ENCODE measurements at places on chromosomes 7 and 10.
A peak's percentile ranks its signal among the peaks of the same experiment; 100 is the strongest.

- no peak for DNase-seq
These were observed 214.2 kb upstream of the ADO start for GRCh38 chr10:62590306-62590705.

DNA sequence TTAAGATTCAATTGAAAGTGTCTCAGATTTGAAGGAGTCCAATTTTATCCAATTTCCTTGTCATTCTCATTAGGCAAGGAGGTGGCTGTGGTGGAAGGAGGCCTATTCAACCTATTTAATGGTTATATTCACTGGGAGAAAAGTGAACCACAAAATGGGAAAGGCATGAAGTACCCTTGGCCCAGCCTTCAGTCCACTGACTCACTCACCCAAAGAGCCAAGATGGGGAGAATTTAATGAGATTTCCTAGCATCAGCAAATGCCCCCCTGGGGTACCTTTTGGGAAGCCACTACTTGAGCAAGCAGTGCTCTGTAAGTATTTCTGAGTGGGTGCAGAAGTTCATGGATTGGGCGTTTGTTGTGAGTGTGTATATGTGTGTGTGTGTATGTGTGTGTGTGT is 144.1 kb downstream of the NRP1 start:
- DNase-seq = no peak

GRCh38 chr10:119283818-119284217 is 76.4 kb downstream of the GRK5 start:
- no peak for DNase-seq

GRCh38 chr7:101956130-101956529 is 138.7 kb downstream of the CUX1 start:
- DNase-seq = no peak

DNA sequence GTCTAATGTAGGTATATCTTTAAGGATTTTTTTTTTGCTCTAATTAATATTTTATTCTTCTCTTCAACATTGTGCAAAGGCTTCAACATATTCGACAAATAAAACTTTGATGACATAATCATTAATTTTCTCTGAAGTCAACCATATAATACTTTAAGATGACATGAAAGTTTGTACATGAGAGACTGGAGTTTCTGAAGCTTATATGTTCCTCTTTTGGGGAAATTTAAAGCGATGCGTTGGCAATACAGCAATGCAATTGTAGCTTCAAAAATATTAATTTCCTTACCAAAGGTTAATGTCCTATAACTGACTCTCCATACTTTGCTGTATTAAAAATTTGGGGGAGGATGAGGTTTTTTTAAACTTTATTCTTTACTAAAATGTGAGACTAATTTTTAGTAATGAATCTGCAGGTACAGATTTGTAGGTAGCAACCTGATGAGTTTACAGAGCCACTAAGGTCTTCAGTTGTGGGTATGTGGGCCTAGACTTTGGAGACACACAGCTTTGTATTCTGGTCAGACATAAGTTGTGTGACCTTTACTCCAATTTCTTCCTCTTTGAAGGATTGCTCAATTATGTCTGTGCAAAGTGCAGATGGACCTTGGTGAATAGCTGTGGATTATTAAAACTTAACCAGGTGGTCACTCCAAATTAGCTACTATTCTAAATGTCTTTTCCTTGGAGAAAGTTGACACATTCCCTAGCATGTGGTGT is 18.0 kb upstream of the LIPA start:
- DNase-seq = no peak

DNA sequence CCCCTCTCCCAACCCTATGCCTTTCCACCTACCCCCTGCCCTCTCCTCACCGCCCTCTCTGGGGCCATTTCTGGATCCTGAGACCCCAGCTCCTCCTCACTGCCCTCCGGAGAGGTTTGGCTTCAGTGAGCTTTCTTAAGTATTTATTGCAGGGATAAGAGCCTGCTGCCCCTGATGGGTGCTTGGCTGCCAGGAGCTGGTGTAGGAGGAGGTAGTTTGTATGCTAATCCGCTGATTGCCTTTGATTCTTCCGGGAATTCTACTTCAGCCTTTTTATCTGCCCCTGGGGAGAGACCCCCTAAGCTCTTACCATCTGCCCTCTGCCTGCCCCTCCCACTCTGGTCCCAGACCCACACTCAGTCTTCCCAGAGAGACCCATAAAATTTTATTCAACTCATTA is 263.5 kb upstream of the PODXL start:
- no peak for DNase-seq

DNA sequence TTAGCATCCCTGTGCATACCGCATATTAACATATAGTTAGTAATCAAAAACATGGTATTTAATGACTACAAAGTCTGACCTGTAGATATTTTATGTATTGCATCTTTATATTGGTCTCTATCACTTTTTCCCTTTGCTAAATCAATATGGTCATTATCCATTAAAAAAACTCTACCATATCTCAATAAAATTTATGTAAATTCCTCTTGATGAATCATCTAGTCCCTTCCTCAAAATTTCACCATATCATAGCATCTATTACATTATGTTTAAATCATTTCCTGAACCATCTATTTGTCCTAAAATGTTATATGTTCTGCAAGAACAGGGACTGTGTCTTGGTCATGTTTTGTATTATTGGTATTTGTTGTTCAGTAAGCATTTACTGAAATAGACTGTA is 7.7 kb upstream of the ING3 start:
- no peak for DNase-seq

- no peak for DNase-seq
These were observed 6.5 kb upstream of the NANOS1 start for GRCh38 chr10:119022846-119023552.

GRCh38 chr10:78401624-78402367 is 368.1 kb downstream of the RPS24 start:
- no peak for DNase-seq

DNA sequence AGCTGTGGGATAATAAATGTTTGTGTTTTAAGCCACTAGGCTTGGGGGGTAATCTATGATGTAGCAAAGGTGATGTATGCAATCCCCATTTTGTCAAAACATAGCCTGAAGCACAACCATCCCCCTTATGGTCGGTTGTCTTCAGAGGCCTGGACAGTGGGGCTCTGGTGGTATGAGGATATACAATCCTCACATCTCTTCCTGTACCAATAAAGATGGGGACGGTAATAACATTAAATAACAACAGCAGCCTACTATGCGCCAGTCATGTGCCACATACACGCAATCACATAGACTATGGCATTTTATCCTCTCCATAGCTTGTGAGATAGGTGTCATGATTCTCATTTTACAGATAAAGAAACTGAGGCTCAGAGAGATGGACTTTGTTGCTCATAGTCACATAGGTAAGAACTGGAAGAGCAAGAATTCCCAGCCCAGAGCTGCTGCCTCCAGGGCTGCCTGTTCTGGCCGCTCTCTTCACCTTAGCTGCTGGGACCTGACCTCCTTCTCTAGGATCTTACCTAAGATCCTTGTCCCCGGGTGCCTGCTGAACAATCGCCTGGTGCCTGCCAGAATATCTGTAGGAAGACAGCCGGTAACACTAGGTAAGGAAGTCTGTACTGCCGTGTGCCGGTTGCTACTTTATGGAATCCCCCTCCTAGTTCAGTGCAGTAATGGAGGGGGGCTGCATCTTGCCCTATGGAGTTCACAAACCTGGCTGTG is 108.6 kb downstream of the ARHGAP22 start:
- DNase-seq = no peak

DNA sequence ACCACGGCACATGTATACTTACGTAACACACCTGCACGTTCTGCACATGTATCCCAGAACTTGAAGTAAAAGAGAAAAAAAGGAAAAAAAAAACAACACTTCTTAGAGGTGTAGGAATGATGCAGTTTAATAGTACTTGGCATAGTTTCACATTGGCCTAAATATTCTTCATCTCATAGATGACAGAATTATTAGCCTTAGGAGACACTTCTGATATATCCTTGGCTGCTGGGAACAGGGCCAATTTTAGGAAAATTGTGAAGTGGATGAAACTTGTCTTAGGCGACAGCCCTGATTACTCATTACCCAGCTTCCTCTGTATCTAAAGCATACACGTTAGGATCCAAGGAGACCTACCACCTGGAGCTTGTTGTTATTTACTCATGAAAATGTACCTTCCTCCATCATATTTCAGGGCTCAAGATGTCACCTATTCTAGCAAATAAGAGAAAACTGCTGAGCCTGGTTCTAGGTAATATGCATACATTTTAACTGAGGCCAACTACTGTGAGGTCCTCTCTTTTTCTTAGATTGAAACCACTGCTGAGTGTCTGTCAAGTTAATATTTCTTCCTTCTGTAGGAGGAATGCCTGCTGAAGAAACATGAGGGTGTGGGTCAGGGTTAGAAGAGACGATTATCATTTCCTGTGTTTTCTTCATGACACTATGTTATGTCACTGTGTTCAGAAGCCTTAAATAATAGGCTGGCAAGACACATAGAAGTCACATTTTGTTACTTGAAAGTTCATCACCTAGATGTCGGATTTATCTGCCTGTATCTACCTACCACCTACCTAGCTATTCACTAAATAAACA is 44.3 kb downstream of the CPED1 start:
- DNase-seq = no peak

DNA sequence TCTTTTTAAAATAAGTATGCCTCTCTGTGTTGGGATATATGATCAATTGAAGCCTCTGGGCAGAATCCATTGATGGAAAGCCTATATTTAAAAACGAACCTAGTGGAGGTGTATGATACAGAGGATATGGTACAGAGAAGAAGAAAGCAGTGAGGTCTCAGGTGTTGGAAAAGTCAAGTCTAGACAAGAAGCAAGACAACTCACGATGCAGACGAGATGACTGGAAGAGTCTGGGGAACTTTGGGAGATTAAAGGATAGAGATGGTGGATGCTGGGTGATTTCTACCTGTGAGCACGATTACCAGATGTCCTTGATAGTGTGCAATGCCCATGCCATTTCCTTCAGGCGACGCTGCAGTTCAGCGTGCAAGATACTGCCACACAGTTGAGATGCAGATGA is 524.7 kb upstream of the GALNT17 start:
- DNase-seq = no peak

- DNase-seq = no peak
These were observed 223.8 kb downstream of the KIAA1217 start for GRCh38 chr10:24432478-24433416.

DNA sequence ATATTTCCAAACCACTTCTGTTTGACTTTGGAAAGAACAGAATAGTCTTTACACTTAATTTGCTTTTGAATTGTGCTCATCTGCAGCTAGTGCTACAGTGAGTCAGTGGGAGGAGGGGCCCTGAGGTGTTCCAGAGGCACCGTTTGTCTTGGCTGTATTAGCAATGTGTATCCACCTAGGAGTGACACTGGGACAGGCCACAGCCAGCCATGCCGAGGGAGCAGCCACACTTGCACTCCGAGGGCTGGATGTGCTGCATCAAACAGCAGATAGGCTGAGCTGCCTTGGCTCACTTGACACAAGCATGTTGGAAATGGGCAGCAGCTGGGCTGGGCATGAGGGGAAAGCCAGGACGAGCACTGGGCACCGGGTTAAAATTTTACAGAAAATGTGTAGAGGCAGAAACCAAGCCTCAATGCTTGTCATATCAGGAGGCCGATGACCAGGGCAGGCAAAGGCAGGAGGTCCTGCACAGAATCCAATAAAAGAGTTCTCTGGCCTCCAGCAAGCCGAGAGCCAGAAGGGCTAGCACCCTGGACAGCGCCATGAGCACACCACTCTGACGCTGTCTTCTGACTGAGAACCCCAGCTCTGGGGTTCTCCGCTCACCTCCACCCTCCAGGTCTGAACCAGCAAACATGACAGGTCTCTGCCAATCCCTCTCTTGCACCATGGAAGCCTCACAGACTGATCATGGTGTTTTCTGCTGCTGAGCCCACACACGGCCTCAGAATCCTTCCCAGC is 163.3 kb downstream of the GRID1 start:
- no peak for DNase-seq

GRCh38 chr10:990808-991207 is 2.6 kb downstream of the GTPBP4 start:
- no peak for DNase-seq

GRCh38 chr7:117127585-117128168 is 174.4 kb downstream of the ST7 start:
- DNase-seq = peak; percentile 21

DNA sequence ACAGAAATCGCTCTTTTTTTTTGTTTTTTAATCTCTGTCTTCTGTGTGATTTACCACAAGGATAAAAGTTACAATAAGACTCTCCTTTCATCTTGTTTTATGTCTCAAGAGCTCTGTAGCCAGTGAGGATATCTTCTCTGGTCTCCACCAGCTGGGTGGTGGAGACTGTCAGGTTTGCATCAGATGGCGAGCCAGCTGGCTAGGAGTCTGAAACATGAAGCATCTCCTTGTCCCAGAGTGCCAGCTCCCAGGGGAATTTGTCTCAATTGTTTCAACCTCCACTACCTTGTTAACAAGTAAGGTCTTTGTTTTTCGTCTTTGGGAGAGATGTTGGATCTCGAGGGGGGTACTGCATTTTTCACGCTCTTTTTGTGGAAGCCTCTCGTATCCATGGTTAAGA is 47.3 kb downstream of the FRMPD2 start:
- DNase-seq = no peak

- DNase-seq = peak; percentile 15
These were observed 64.3 kb downstream of the ZRANB1 start for GRCh38 chr10:125006188-125006680.

- no peak for DNase-seq
These were observed 289.6 kb downstream of the SFMBT2 start for GRCh38 chr10:7121154-7121797.

DNA sequence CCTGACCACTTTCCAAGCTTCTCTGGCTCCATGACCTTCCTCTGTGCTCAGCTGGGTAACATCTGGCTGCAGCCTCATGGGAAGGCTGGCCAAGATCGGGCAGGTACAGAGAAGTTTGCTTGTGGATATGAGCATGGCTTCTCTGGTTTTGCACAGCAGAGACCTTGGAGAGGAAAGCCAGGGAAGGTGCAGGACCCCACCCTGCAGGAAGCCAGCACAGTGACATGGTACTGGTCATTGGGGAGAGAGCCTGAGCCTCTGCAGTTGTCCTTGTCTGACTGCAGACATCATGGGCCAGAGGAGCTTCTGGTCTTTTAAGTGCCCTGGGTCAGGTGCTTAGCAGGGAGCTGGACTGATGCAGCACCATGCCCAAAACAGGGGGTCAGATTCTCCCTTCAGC is 70.6 kb upstream of the LEP start:
- no peak for DNase-seq

- DNase-seq = no peak
These were observed 1.5 kb downstream of the SEM1 start for GRCh38 chr7:96707901-96708774.

DNA sequence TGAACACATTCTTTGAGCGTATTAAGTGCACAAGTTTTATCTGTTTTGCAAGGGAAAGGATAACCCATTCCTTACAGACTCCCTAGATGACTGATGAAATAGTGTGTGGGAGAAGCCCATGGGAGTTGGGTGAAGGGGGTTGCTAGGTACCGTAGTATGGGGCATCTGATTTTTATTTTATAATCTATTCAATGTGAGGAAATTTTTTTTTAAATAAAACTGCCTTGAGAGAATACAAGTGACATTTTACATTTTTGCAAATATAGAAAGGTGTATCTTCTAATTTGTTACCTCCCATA is 1.4 kb downstream of the BTAF1 start:
- DNase-seq = no peak

- no peak for DNase-seq
These were observed 87.4 kb downstream of the BUB3 start for GRCh38 chr10:123241391-123242141.
